Fibroblast of skin of right biceps (primary cell): ENCODE measurements at places on chromosomes 2 and 18.

- DNase-seq = peak; percentile 64
Observed at GRCh38 chr2:72896446-72896845, 9.2 kb downstream of the SPR start.

GRCh38 chr2:136248242-136248641 lies 130.3 kb upstream of the CXCR4 start:
- DNase-seq = peak; percentile 32

DNA sequence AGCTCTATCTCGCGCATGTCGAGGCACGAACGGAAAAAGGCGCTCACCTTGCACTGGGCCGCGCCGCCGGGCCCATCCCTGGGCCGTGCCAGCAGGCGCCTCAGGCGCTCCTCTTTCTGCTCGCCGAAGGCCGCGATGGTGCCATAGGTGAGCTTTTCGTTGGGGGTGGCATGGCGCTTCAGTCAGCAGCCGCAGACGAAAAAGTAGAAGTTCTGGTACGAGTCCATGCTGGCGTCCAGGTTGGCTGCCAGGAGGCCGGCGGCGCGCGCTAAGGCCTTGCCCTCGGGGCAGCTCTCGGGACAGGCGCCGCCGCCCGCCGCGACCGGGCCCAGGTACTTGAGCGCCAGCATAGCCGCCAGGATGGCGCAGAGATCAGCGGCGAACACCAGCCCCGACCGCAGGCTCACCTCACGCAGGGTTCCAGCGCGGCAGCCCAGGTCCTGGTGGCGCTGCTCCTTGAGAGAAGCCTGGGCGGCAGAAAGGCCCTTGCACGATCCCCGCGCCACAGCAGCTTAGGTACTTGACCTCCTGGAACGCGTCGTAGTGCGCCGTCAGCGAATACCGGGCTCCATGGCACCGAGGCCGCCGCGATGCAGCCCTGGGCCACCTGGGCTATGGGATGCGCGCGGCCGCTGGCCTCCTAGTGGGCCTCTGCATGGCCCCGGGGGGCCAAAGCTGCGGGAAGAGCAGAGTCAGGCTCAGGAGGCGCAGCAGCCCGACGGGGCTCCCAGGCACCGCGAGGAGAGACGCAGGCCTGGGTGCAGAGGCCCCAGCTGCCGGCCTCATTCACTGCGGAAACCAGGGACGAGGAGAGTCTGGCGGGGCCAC lies 12.8 kb downstream of the ALPG start:
- no peak for DNase-seq

- DNase-seq = peak; percentile 63
Observed at GRCh38 chr2:98479959-98480524, 35.4 kb downstream of the INPP4A start.
